ENCODE measurements at places on chromosomes 13 and 19. TPM values are rescaled to one million over a fixed set of nuclear protein-coding genes. Genes with fewer than 3 reads are reported as not detected.

- no peak for DNase-seq
Measured at GRCh38 chr19:7382694-7383093, 34.0 kb downstream of the ARHGEF18 start.

Gene NR1H2
- total RNA-seq: 71.9 TPM

Gene ATP4A
- total RNA-seq: not detected

GRCh38 chr19:56139847-56140582 lies 1.1 kb upstream of the ZNF444 start:
- DNase-seq: no peak

DNA sequence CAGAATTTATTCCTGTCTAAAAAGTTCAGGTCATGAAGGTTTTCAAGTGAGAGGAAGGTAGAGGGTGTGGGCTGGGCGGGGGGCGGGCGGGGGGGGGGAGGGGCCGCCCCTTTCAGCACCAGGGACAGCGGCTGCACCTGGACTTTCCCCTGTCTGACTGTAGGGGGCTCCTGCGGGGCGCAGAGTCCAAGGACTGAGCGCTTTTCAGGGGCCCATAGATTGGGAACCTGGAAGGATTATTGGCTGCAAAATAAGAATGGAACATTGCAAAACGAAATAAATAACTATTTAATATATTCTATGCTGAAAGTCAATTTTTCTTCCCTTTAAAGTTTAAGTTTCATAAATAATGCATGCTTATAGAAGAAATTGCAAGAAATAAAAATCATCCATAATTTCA lies 8.9 kb upstream of the CYP4F3 start:
- DNase-seq: no peak

DNA sequence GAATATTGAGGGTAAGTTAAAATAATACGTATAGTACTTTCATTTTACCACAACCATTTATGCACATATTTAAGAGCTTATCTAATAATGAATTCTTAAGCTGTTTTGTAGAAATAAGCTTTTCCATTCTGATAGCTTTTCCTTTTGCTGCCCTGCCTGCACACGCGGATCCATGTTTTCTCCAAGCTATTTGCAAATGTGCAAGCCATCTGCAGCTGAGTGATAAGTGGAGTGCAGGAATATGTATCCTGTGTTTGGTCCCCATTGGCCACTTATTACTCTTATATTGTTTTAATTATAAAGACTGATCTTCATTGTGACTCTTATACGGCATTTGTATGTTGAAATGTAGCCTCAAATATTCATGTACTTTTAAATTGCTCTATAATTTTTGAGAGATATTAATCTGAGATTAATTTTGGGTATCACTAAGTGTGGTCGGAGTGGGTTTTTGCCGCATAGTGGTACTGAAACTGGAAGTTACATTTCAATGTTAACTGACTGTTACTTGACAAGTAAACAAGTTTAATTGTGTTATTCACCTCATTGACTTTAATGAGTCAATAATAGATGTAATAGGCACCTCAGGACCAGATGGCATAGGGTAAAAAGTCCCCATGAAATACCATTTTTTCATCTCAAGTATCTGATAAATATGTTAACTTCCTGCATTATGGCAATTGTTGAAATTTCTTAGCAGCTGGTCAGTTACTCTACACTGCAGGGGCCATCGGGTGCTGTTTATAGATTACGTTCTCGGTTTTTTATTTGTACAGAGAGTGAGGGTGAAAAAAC lies 1567.4 kb downstream of the EFNB2 start:
- no peak for DNase-seq

DNA sequence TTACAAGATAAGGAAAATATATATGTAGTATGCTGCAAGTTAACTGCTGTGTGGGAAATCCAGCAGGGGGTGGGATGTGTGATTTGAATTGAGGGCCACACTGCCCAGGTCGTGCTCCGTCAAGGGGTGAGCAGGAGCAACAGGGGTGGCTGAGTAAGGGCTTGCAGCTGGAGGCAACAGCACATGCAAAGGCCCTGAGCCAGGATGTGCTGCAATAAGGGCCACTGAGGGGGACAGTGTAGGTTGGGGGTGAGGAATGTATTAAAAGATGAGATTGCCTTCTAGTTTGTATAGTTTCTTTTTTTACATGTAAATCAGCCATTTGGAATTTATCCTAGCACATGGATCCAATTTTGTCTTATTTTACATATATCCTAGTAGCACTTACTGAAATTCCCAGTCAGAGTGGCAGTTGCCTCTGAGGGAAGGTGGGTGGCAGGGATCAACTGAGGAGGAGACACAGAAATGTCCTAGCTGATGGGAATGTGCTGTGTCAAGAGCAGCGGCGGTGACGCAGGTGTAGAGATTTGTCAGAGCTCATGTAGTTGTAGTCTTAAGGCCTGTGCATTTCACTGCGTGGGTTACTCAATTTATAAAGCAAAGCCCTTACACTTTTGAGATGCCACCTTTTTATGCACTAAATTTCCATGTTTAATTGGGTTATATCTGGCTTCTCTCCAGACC lies 5.4 kb upstream of the RBM42 start:
- DNase-seq: no peak

DNA sequence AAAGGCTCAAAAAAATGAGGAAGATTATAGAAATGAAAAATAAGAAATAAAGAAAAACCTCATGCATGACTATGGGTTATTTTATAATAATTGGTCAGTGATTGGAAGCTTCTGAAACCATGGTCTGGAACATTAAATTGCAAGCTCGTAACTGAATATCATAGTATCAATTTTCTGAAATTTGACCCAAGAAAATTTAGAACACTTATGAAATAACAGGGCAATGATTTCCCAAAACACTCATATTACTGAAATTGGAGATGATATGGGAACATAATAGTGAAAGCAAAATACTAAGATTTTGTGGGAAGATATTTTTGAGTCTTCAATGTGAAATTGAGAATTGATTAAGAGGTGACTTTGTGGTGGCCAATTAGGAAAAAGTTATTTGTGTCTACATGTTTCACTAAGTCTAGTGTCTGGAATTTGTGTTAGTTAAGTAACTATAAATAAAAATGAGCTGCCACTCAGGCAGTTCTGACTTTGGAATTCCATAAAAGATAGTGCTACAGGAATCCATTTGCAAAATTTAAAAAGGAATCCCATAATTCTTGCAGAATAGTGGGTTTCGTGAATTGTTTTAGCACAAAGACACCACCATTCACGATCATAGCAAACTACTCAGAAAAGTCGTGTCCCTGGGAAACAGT lies 603.0 kb downstream of the LMO7 start:
- no peak for DNase-seq

GRCh38 chr19:28324275-28325060 lies 888.5 kb downstream of the UQCRFS1 start:
- DNase-seq: no peak

DNA sequence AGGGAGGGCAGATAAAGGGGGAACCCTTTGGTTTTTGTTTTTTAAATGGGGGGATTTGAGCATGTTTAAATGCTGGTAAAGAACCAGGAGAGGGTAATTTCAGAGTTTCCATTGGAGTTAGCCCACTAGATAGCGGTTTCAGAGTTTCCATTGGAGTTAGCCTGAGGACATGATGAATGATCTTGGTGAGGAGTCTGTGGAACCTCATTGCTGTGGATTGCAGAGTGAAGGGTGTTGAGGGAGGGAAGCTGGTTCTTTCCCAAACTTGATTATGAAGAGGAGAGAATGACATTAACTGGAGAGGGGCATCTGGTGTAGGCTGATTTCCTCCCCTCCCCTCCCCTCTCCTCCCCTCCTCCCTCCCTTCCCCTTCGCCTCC lies 5.0 kb downstream of the WASF3 start:
- DNase-seq: no peak
